ENCODE measurements at places on chromosomes 2 and 18.

GRCh38 chr2:158120664-158121641 is 19.3 kb downstream of the UPP2 start:
- DNase-seq: no peak

DNA sequence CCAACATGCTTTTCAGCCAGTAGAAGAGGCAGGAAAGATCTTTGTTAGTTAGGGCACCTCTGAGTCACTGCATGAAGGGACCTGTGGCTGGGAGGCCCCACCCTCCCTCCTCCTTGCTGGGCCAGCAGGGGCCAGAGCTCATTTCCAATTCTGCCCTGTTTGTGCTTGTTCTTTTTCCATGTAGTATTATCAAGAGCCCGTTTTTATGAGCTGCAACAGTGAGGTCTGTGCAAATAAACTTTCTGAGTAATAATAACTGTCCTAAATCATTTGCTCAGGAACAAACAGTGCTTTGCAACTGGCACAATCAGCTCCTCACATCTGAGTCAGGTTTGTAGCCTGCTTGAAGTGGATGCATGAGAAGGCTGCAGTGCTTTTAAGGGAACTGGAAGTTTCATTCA is 128.0 kb downstream of the ARL4C start:
- no peak for DNase-seq

GRCh38 chr2:65397122-65397521 is 35.3 kb downstream of the SPRED2 start:
- no peak for DNase-seq

DNA sequence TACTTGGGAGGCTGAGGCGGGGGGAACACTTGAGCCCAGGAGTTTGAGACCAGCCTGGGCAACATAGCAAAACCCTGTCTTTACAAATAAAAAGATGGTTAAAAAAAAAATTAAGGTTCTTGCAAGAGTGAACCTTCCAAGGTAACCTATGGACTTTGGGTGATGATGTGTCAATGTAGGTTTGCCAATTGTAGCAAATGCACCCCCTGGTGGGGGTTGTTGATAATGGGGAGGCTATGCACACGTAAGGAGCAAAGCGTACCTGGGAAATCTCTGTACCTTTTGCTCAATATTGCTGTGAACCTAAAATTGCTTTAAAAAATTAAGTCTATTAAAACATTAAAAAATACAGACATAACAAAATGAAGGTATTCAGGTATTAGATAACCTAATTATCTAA is 70.4 kb downstream of the CWC22 start:
- DNase-seq: no peak

- no peak for DNase-seq
Measured at GRCh38 chr2:24543252-24543651, 52.2 kb downstream of the NCOA1 start.

GRCh38 chr2:223083402-223084070 is 31.5 kb downstream of the KCNE4 start:
- no peak for DNase-seq

GRCh38 chr2:207164006-207164831 is 1.5 kb downstream of the KLF7 start:
- DNase-seq: no peak

DNA sequence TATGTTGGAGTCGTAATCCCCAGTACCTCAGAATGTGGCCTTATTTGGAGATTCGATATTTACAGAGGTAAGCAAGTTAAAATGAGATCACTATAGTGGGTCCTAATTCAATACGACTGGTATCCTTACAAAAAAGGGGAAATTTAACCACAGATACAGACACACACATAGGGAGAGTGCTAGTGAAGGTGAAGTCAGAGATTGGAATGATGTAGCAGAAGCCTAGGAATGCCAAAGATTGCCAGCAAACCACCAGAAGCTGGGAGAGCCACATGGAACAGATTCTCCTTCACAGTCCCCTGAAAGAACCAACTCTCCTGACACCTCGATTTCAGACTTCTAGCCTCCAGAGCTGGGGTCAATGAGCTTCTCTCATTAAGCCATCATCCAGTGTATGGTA is 17.7 kb upstream of the ACTR3 start:
- no peak for DNase-seq

- no peak for DNase-seq
Measured at GRCh38 chr2:5666798-5667197, 25.4 kb upstream of the SOX11 start.

DNA sequence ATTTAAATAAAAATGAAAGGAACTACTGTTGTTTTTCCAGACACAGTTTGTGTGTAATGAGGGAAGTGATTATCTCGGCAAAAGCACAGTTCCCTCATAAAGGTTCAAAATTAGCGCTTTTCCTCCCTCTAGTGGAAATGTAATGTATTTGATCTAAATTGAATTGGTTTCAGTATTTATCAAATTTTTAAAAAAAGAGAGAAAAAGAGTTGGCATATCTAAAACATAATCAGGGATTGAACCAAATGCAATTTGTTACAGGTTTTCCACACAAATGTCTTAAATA is 37.5 kb downstream of the CMPK2 start:
- peak; percentile 36 for DNase-seq

GRCh38 chr18:46397174-46397573 is 259.8 kb downstream of the LOXHD1 start:
- no peak for DNase-seq

GRCh38 chr2:240925191-240925567 is 19.0 kb downstream of the CROCC2 start:
- no peak for DNase-seq

GRCh38 chr2:63058144-63058920 is 7.7 kb downstream of the OTX1 start:
- no peak for DNase-seq

- DNase-seq: no peak
Measured at GRCh38 chr2:172095905-172096625, 6.6 kb downstream of the DLX2 start.

DNA sequence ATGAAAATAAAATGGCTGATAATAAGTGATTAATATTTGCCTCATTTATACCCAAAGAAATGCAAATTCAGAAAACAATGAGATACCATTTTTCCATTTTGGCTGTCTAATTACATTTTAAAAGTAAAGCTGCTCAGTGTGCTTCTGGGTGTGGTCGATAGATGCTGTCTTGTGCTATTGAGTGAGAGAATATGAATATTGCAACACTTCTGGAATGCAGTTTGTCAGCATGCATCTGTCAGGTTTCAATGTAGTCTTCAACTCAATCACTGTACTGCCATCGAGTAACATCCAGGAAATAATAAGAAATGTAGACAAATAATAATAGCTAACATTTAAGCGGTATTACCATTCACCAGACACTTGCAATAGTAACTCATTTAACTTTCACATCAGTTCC is 3.9 kb downstream of the IL18R1 start:
- no peak for DNase-seq

GRCh38 chr2:111662771-111663470 is 221.1 kb downstream of the ANAPC1 start:
- DNase-seq: no peak

GRCh38 chr2:96254571-96254970 is 11.2 kb downstream of the TMEM127 start:
- no peak for DNase-seq

DNA sequence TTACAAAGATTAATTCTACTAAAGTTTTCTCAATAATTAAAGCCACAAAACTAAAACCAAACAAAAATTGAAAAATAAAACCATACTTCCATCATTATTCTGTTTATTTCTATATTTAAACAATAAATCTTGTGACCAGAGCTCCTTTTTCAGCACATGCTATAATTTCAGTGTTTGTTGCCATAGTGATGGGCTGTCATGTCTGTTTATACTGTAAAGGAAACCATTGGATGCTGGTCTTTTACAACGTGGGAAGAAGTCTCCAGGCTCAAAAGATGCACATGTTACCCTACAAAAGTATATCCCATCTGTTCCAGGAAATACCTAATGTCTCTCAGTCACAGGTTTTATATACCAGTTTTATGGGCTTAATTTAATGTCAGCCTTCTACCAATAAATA is 100.1 kb upstream of the MC2R start:
- DNase-seq: no peak

- DNase-seq: no peak
Measured at GRCh38 chr2:120874888-120875275, 139.2 kb downstream of the GLI2 start.
